Astrocyte (in vitro differentiated cells and primary cell): ENCODE measurements at places on chromosomes 5 and 9. TPM values are rescaled to one million over a fixed set of nuclear protein-coding genes. Genes with fewer than 3 reads are reported as not detected.
A peak's percentile ranks its signal among the peaks of the same experiment; 100 is the strongest.

The PKD2L2 gene
- total RNA-seq: not detected in 2 replicates

- H3K36me3 ChIP-seq: no peaks in the 10 kb centered on the region
- H3K4me1 ChIP-seq: peaks cover 66% of the 10 kb centered on the region
- no peaks in the 10 kb centered on the region for H3K27me3 ChIP-seq
- DNase-seq: peak; percentile 72
- peak overlapping the region; percentile 76 for H3K27ac ChIP-seq
Observed at GRCh38 chr9:129500161-129500862, 120.6 kb downstream of the C9orf50 start.

DNA sequence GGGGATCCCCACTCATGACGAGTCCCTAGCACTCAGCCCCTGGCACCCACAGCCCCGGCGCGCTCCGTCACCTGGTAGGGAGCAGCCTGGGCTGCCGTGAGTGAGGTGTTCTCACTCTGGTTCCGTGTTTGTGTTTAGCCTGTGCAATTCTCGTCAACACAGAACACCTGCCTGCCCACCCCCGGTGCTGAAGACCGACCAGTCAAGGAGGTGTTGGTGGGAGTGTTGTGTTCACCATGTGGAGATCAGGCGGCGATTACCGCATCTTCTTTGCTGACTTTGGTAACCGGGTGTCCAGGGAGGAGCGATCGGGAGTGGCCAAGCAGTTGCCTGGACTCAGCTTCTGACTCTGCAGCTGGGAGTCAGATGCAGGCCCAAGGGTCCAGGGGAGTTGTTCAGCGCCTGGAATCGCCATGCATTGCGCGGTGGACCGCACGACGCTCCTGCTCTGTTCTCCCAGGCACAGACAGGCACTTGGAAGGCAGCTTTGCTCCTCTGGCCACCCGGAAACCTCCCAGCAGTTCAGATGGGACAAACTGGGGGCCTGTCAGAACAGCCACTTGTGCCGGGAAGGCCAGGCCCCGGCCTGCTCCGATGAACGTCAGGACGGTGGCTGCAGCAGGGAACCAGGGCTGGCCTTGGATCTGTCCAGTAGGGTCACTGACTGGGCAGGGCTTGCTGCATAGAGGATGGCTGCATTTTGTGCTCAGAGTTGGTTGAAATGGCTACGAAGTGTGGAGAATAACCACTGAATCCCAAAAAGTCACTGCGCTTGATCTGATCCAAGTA is 28.2 kb downstream of the EXOC3 start:
- no peak for DNase-seq
- H3K27ac ChIP-seq: no peak overlapping the region
- peaks cover 8% of the 10 kb centered on the region for H3K36me3 ChIP-seq
- peaks cover 17% of the 10 kb centered on the region for H3K4me1 ChIP-seq
- H3K4me3 ChIP-seq: no peak overlapping the region

DNA sequence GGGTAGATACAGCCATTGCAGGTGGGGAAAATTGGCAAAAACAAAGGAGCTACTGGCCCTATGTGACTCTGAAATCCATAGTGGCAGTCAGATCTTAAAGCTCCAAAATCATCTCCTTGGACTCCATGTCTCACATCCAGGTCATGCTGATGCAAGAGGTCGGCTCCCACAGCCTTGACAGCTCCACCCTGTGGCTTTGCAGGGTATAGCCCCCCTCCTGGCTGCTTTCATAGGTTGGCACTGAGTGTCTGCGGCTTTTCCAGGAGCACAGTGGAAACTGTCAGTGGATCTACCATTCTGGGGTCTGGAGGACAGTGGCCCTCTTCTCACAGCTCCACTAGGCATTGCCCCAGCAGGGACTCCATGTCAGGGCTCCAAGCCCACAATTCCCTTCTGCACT is 1190.1 kb downstream of the CDH12 start:
- H3K4me1 ChIP-seq: no peaks in the 10 kb centered on the region
- H3K4me3 ChIP-seq: no peak overlapping the region
- H3K36me3 ChIP-seq: no peaks in the 10 kb centered on the region
- no peak for DNase-seq

- no peak overlapping the region for H3K27ac ChIP-seq
- no peaks in the 10 kb centered on the region for H3K4me1 ChIP-seq
- no peak for DNase-seq
- H3K27me3 ChIP-seq: no peaks in the 10 kb centered on the region
Observed at GRCh38 chr5:149375434-149375833, 3.7 kb downstream of the IL17B start.

GRCh38 chr5:175822225-175822624 is 49.2 kb upstream of the CPLX2 start:
- H3K4me1 ChIP-seq: no peaks in the 10 kb centered on the region
- no peaks in the 10 kb centered on the region for H3K27me3 ChIP-seq
- H3K27ac ChIP-seq: no peak overlapping the region
- DNase-seq: no peak
- no peak overlapping the region for H3K4me3 ChIP-seq

- no peak overlapping the region for H3K4me3 ChIP-seq
- H3K36me3 ChIP-seq: no peaks in the 10 kb centered on the region
- no peaks in the 10 kb centered on the region for H3K27me3 ChIP-seq
Observed at GRCh38 chr5:180007582-180007981, 64.0 kb downstream of the RNF130 start.

DNA sequence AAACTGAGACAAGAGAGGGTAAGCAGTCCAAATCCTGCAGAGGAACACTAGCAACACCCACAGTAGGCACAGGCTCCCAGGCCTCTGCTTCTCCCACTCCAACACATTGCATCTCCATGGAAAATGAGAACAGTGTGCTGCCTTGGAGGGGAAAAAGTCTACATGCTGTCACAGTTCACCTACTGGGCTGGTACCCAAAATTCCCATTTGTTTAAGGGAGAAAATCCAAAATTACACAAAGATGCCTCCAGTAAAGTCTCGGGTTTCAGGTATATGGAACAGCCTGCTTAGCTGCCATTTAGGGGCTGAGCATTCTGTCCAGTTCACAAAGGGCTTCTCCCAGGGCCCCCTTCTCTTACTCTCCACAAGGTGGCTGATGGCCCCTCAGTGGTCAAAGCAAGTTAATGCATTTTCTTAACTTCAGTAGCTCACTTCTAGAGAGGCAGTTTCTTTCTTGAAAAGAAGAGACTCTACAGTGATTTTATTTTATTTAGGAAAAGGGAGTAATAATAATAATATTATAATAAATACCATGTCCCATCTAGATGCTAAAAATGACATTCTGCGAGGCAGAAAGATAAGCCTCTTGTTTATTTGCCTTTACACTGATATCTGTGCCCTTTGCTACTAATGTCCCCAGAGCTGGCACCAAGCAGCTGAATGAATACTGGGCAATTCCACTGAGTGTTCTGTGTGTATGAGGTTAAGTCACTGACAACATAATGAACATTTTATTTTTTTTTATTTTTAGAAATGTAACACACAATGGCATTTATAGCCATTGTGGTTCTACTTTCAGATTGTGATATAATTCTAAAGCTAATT is 89.4 kb downstream of the RGS7BP start:
- no peak for DNase-seq
- H3K27me3 ChIP-seq: peaks cover 4% of the 10 kb centered on the region
- no peaks in the 10 kb centered on the region for H3K36me3 ChIP-seq
- H3K4me1 ChIP-seq: no peaks in the 10 kb centered on the region

DNA sequence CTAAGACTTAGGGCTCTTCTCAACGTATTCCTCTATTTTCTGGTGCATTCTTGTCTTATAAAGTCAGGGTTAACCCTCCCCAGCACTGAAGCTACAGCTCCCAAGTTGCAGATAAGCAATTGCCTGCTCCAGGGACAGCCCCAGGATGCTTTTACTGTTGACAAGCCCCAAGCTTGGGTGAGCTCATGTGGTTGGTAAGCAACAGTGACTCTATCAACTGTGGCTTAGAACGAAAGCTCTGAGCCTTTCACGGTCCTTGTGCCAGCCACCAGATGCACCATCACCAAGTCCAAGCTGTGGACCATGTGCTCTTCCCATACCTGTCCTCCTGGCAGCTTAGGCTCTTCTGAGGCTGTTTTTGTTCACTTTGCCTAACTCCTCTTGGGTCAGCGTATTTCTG is 13.5 kb downstream of the ADRB2 start:
- no peaks in the 10 kb centered on the region for H3K36me3 ChIP-seq
- H3K27ac ChIP-seq: no peak overlapping the region
- no peak overlapping the region for H3K4me3 ChIP-seq
- no peak for DNase-seq
- H3K4me1 ChIP-seq: peaks cover 12% of the 10 kb centered on the region

The ACTBL2 gene
- 11.6 and 11.8 TPM in 2 replicates for total RNA-seq

DNA sequence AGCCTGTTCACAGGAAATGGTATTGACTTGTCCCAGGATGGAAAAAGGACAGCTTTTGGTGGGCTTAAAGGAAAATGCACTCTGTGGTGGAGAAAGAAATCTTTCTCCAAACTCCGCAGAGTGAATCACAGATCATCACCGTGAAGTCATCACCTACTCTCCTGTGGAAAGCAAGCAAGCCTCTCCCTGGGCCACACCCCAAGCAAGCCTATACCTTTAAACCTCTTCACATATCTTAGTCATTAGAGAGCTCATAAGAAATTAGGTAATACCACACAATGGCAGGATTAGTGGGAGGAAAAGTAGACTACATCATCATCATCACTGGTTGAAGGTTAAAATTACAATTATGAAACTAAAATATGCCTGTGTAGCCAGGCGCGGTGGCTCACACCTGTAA is 23.2 kb downstream of the TLE1 start:
- no peak overlapping the region for H3K4me3 ChIP-seq
- H3K27me3 ChIP-seq: no peaks in the 10 kb centered on the region
- DNase-seq: peak; percentile 43
- H3K36me3 ChIP-seq: no peaks in the 10 kb centered on the region
- peaks cover 10% of the 10 kb centered on the region for H3K4me1 ChIP-seq

The DRD1 gene
- 0.14 and 0.23 TPM in 2 replicates for total RNA-seq

- peaks cover 7% of the 10 kb centered on the region for H3K4me1 ChIP-seq
- H3K36me3 ChIP-seq: no peaks in the 10 kb centered on the region
- no peak overlapping the region for H3K27ac ChIP-seq
- H3K27me3 ChIP-seq: no peaks in the 10 kb centered on the region
Observed at GRCh38 chr5:102651466-102651865, 103.6 kb upstream of the PAM start.

DNA sequence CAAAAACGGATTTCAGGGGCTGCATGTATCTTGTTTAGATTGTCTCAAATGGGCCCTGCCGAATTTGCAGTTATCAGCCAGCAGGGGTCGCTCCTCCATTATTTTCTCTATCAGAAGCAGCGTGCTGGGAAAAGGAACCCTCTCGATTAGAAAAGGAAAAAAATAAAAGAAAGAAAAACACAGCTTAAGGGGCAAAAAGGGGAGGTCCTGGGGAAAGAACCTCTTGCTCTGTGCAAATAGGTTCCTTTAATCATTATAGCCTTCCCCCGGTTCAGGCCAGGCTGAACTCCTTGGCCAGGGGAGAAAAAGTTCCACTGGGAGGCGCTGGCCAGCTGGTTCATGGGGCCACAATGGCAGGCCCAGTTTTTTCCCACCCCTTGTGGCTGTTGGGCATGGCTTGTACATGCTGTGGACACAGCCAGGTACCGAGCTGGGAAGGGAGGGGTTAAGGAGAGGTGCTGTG is 25.0 kb upstream of the CAPSL start:
- H3K4me3 ChIP-seq: no peak overlapping the region
- no peaks in the 10 kb centered on the region for H3K27me3 ChIP-seq
- no peaks in the 10 kb centered on the region for H3K36me3 ChIP-seq
- H3K4me1 ChIP-seq: no peaks in the 10 kb centered on the region

GRCh38 chr9:125428902-125429467 is 167.4 kb downstream of the GAPVD1 start:
- no peak overlapping the region for H3K4me3 ChIP-seq
- no peaks in the 10 kb centered on the region for H3K4me1 ChIP-seq
- H3K36me3 ChIP-seq: no peaks in the 10 kb centered on the region
- H3K27ac ChIP-seq: no peak overlapping the region
- DNase-seq: no peak
- H3K27me3 ChIP-seq: no peaks in the 10 kb centered on the region

The GPX3 gene
- 12.2 and 15.6 TPM in 2 replicates for total RNA-seq

The MARCOL gene
- total RNA-seq: not detected in 2 replicates

The GADD45G gene
- 3.5 and 5.2 TPM in 2 replicates for total RNA-seq

- no peak overlapping the region for H3K27ac ChIP-seq
- no peaks in the 10 kb centered on the region for H3K27me3 ChIP-seq
- peaks cover 11% of the 10 kb centered on the region for H3K4me1 ChIP-seq
- no peaks in the 10 kb centered on the region for H3K36me3 ChIP-seq
- no peak for DNase-seq
- no peak overlapping the region for H3K4me3 ChIP-seq
Observed at GRCh38 chr9:127588740-127589506, 23.2 kb upstream of the STXBP1 start.

GRCh38 chr5:83564069-83564749 is 92.7 kb downstream of the VCAN start:
- H3K36me3 ChIP-seq: peaks cover 64% of the 10 kb centered on the region
- no peaks in the 10 kb centered on the region for H3K27me3 ChIP-seq
- no peak overlapping the region for H3K4me3 ChIP-seq
- peaks cover 44% of the 10 kb centered on the region for H3K4me1 ChIP-seq
- no peak overlapping the region for H3K27ac ChIP-seq

The EQTN gene
- total RNA-seq: not detected in 2 replicates

DNA sequence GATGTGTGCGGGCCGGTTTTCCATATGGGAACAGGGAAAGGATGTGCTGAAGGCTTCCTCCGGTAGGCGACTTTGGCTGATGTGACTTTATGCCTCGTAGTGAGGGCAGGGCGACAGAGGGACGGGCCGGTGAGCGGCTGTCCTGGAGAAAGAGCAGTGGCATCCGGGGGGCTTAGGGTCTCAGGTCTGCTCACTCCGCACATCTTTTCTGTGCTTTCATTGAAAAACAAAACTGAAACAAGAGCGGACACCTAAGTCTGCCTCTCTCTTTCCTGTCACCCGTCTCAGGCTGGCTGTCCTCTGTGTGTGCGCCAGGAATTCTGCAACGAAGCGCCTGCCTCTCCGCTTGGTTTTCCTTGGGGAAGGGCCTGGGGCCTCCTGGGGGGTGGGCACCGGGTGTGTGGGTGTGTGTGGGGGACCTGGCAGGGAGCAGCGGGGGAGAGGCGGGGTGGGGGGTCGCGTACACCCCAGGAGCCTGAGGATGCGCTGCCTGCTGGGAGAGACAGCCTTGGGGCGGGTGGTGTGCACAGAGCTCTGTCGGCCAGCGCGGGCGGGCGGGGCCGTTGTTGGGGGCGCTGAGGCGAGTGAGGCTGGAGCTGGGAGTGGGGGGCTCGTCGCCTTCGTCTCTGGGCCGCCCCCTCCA is 580 bp upstream of the PRRX2 start:
- H3K27ac ChIP-seq: no peak overlapping the region
- DNase-seq: no peak
- H3K36me3 ChIP-seq: no peaks in the 10 kb centered on the region
- H3K27me3 ChIP-seq: peaks cover 19% of the 10 kb centered on the region
- peak overlapping the region; percentile 28 for H3K4me3 ChIP-seq

DNA sequence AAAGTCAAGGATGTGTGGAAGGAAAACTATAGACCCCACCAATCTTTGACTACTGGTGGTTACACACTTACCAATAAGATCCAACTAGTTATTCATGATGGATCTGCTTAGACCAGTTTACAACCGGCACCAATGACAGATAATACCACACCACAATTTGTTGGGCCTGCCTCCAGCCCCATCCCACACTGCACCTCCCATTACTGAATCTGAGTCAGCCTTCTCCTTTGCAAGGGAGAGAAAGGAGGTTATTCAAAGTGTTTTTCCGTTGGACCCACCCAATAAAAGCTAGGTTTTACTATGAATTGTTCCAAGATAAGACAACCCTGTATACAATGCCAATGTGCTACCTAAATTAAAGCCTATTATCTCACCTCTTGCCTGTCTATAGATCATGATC is 453.5 kb downstream of the MTRR start:
- no peaks in the 10 kb centered on the region for H3K4me1 ChIP-seq
- H3K27me3 ChIP-seq: no peaks in the 10 kb centered on the region
- no peak overlapping the region for H3K27ac ChIP-seq
- H3K36me3 ChIP-seq: no peaks in the 10 kb centered on the region
- no peak overlapping the region for H3K4me3 ChIP-seq
- DNase-seq: no peak

The QRFP gene
- total RNA-seq: not detected in 2 replicates
